ENCODE measurements at places on chromosomes 7 and 10. TPM values are rescaled to one million over a fixed set of nuclear protein-coding genes. Genes with fewer than 3 reads are reported as not detected.

FAM25A gene
- polyA plus RNA-seq = 26.9 TPM

IFIT2 gene
- 16.0 TPM for polyA plus RNA-seq

MSS51 gene
- polyA plus RNA-seq = 4.1 TPM

GIMAP8 gene
- 7.9 TPM for polyA plus RNA-seq

ZNF365 gene
- polyA plus RNA-seq = 0.73 TPM

SMKR1 gene
- polyA plus RNA-seq = 1.2 TPM

COBL gene
- polyA plus RNA-seq = 2.0 TPM

NPTX2 gene
- 1.1 TPM for polyA plus RNA-seq

CLDN3 gene
- 20.9 TPM for polyA plus RNA-seq

PHKG1 gene
- polyA plus RNA-seq = 1.7 TPM

INHBA gene
- 0.64 TPM for polyA plus RNA-seq

CALHM3 gene
- 0.32 TPM for polyA plus RNA-seq

PPP1R9A gene
- 1.4 TPM for polyA plus RNA-seq

VAX1 gene
- 0.02 TPM for polyA plus RNA-seq

FUOM gene
- 23.9 TPM for polyA plus RNA-seq

SYNPO2L gene
- 0.21 TPM for polyA plus RNA-seq

STRA8 gene
- polyA plus RNA-seq = 0.16 TPM

KAZALD1 gene
- polyA plus RNA-seq = 2.3 TPM

LMTK2 gene
- polyA plus RNA-seq = 4.4 TPM

RNF32 gene
- polyA plus RNA-seq = 3.1 TPM

TSPAN14 gene
- polyA plus RNA-seq = 60.0 TPM

LRIT1 gene
- polyA plus RNA-seq = not detected

THNSL1 gene
- polyA plus RNA-seq = 3.5 TPM

IFIT5 gene
- polyA plus RNA-seq = 17.4 TPM

SVOPL gene
- 2.6 TPM for polyA plus RNA-seq

IL6 gene
- polyA plus RNA-seq = 3.5 TPM

ATE1 gene
- polyA plus RNA-seq = 12.0 TPM

GIMAP4 gene
- 40.9 TPM for polyA plus RNA-seq

CDNF gene
- 3.6 TPM for polyA plus RNA-seq

CPA1 gene
- polyA plus RNA-seq = 0.21 TPM

NUTM2E gene
- 2.5 TPM for polyA plus RNA-seq

SLC26A5 gene
- polyA plus RNA-seq = 0.07 TPM

GRIFIN gene
- not detected for polyA plus RNA-seq

AHR gene
- 16.8 TPM for polyA plus RNA-seq

PAX4 gene
- polyA plus RNA-seq = 0.11 TPM

DNAJC9 gene
- polyA plus RNA-seq = 21.6 TPM

LIPJ gene
- polyA plus RNA-seq = 0.66 TPM

GPR158 gene
- polyA plus RNA-seq = 0.02 TPM

CHST3 gene
- polyA plus RNA-seq = 2.5 TPM

PDK4 gene
- polyA plus RNA-seq = 153 TPM

CALN1 gene
- polyA plus RNA-seq = 9.0 TPM

TMEM196 gene
- polyA plus RNA-seq = 0.18 TPM

ANKRD2 gene
- 0.68 TPM for polyA plus RNA-seq

TMEM236 gene
- 0.30 TPM for polyA plus RNA-seq

JAKMIP3 gene
- 0.39 TPM for polyA plus RNA-seq

All from thymus (tissue), 14 donors.